ENCODE measurements at places on chromosomes 6 and 20. TPM values are rescaled to one million over a fixed set of nuclear protein-coding genes. Genes with fewer than 3 reads are reported as not detected.

DNA sequence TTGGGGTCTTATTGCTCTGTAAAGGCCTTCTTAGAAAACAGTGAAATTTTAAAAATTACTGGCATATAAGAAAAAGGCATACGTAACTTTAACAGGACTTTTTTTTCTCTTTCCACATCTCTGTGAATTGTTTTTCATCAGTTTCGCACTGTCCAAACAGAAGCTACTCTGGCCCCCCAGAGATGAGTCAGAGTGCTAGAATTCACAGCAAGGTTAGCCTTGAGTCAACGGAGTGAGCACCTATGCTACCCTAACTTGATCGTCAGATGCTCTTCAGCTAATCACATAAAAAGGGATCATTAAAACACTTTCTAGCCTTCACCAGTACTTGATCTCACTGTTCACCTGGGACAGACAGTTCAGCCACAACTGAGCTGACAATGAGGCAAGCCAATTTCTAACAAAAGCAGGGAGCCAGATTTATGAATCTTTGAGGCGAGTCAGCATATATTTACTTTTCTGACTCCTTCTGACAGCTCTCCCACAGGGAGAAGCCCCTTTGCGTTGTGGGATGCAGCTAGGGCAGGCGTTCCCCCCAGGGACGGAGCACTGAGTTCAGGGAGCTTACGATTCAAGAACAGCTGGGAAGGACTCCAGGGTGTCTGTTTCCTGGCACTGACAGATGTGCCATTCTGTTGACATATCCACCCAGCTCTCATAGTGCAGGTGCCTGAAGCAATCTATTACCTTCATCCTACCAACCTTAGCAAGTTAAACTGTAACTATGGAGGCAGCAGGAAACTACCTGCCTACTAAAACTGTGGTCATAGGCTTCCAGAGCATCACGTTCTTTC, 46.4 kb upstream of the SPDEF start:
- DNase-seq = no peak

GRCh38 chr6:116651916-116652315, 16.6 kb downstream of the ZUP1 start:
- no peak for DNase-seq

- DNase-seq = no peak
Observed at GRCh38 chr6:42848700-42849099, 30.7 kb upstream of the RPL7L1 start.

ADRM1 gene
- total RNA-seq = 171 TPM

CDC40 gene
- total RNA-seq = 25.4 TPM

TOP1 gene
- total RNA-seq = 118 TPM

DNA sequence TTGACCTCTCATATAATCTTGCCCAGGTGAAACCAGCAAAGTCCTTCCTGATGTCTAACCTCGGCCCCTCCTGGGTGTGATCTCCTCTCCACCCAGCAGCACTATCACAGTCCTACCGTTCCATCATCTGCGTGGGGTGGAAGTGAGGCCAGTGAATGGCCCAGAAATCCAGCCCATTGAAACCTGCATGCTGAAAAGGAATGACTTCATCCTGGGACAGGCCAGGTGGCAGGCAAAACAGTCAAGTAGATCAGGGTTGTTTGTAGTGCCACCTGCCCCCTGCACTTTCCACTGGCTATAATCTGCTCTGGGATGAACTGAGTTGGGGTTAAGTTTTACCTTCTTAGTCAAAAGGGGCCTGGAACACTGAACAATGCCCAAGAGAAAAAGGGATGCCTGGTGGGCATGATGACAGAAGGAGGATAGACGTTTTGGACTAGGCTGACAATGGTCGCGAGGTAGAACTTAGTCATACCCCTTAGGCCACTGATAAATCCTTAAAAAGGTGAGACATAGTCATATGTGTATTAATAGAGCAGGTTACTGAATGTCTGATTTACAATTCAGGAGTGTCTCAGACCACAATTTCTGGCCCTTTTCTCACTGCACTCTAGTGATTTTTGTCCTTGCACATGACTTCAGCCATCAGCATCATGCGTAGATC, 8.1 kb upstream of the HSP90AB1 start:
- no peak for DNase-seq

DNA sequence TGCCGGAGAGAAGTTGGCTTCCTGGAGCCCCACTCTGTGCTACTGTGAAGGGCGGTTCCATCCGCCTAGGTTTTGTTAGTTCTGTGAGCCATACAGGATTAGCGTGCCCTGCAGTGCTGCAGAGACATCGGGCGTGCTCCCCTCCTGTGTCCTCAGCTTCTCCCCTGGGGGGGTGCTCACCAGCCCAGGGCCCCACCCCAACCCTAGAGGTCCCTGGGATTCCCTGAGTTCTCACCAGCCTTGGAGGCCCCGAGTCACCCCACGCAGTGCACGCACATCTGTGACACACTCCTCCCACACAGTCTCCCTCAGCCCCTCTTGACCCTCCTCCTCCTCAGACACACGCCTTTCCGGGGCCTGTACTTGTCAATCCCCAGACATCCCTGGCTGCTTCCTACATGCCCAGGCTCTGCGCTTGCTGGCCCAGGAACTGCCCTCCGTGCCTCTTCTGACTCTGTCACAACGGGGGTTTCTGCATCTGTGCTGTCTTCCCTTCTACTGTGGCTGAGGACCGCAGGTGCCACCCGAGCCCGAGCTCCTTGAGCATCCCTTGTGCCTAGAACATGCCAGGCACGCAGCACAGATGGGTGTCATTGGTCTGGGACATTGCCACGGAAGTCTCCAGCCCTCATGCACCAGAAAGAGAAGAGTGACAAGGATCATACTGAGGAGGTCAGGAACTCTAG, 123.2 kb upstream of the RPS6KA2 start:
- no peak for DNase-seq

SFT2D1 gene
- 54.5 TPM for total RNA-seq

- no peak for DNase-seq
Observed at GRCh38 chr20:56634735-56635385, 5.8 kb downstream of the TFAP2C start.

GRCh38 chr6:129785756-129786135, 75.4 kb downstream of the TMEM244 start:
- DNase-seq = no peak

- DNase-seq = no peak
Observed at GRCh38 chr20:39291301-39291700, 329.2 kb downstream of the DHX35 start.

DNA sequence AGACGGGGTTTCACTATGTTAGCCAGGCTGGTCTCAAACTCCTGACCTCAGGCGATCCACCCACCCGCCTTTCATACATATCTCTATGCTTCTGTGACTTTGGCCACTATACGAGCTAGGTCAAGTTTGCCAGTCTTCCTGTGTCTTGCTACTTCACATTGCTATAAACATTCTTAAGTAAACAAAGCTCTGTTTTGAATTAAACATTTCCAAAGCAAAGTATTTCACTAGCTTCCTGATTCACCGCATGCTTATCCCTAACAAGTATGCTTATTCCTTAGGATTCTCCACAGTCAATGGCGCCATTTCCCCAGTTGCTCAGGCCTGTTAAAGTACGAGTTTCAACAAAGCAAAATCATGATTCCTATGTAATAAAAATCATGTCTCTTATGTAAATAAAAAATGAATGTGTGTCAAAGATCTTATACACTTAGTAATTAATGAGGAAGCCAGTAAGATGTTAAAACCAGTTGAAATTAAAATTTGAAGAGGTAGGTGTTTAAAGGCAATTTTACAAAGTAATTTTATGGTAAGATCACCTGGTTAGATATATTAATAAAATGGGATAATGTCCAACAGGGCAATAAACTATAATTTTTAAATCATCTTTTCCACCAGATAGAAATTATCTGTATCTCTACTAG, 88.5 kb downstream of the PRKN start:
- DNase-seq = no peak

- DNase-seq = no peak
Observed at GRCh38 chr6:37913210-37913609, 93.7 kb downstream of the ZFAND3 start.

- DNase-seq = peak; percentile 63
Observed at GRCh38 chr6:45420083-45420908, 42.6 kb upstream of the SUPT3H start.

GRCh38 chr20:61678437-61678836, 387.2 kb downstream of the TAF4 start:
- no peak for DNase-seq

DNA sequence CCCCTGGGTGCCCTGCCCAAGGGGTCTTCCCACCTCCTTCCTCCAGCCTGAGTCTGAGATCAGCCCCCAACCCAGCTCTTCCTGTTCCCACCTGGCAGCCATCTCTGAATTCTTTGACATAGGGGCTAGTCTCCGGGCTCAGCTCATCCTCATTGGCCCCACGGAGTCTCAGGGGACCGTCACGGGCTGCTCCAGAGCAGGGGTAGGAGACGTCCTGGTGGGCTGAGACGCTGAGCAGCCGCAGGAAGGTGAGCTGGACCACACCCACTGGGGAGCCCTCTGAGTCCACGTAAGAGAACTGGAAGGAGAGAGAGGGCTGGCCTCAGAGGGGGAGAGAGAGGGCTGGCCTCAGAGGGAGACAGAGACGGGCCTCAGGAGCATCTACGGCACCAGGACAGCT, 28.1 kb downstream of the COL11A2 start:
- no peak for DNase-seq

DNA sequence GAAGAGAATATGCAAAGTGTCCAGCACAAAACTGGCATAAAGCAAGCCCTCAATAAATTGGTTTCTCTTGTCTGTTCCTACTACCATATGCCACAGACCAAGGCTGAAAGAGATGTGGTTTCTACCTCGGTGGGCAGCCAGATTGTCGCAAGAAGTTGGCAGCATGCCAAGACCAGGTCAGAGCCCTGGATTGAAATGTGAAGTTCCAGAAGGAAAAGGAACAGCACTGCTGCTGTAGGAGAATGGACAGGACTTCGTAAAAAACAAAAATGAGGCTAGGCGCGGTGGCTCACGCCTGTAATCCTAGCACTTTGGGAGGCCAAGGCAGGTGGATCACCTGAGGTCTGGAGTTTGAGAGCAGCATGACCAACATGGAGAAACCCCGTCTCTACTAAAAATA, 22.1 kb downstream of the MRPL14 start:
- no peak for DNase-seq

GRCh38 chr20:57122536-57123489, 143.6 kb downstream of the BMP7 start:
- no peak for DNase-seq

DNA sequence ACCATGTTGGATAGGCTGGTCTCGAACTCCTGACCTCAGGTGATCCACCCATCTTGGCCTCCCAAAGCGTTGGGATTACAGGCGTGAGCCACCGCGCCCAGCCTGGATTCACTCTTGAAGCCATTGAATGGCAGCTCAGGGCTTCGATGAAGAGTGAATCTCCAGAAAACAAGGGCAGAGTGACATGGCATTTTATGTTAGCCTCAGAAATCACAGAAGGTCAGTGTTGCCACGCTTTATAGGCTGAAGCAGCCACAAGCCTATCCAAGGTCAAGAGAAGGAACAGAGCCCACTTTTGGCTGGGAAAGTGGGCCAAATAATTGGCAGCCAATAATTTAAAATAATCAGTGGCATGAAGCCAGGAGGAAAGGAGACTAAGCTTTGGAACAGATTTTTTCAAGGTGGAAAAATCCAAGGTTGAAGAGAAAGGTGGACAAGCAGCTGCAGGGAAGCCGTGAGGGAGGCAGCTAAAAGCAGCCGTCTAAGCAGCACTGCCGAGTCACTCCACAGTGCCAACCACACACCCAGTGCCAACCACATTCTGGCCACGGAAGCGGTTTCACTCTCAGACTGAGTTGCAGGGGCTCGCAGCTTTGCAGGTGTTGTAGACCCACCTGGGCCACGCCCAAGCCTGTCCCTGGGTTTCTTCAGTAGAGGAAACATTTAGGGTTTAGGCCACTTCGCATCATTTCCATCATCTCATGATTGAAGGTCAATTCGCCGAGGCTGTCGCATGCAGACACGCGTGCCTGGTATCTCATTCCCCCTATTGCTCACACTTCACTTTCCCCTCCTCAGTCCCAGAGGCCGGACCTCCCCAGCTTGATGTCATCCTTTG, 17.4 kb upstream of the AVP start:
- DNase-seq = peak; percentile 26

GRCh38 chr20:57661746-57662455, 41.7 kb upstream of the ZBP1 start:
- DNase-seq = no peak

- no peak for DNase-seq
Observed at GRCh38 chr20:10823585-10823984, 149.8 kb upstream of the JAG1 start.

MCHR2 gene
- total RNA-seq = not detected

DNA sequence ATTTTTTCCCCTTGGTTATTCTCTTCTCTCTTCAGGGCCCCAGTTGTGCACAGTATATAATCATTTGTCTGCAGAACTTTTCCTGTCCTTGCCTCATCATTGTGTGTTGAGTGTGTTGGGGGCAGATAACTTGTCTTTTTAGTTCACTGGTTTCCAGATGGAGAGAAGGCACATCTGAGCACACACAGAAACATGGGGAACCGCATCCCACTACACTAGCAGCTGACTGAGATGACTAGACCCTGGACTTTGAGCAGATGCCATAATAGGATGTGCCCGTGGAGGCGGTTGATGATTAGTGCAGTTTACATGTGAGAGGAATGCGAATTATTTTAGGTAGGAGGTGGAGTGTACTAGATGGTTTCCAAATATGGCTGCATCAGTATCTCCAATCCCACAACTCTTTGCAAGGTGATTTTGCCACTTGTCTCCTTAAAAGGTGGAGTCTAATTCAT, 26.5 kb upstream of the SH3BGRL2 start:
- no peak for DNase-seq
